Ureter (tissue), 1 donor: ENCODE measurements at places on chromosomes 11 and 22. TPM values are rescaled to one million over a fixed set of nuclear protein-coding genes. Genes with fewer than 3 reads are reported as not detected.

The CRYBB3 gene
- not detected for total RNA-seq

DNA sequence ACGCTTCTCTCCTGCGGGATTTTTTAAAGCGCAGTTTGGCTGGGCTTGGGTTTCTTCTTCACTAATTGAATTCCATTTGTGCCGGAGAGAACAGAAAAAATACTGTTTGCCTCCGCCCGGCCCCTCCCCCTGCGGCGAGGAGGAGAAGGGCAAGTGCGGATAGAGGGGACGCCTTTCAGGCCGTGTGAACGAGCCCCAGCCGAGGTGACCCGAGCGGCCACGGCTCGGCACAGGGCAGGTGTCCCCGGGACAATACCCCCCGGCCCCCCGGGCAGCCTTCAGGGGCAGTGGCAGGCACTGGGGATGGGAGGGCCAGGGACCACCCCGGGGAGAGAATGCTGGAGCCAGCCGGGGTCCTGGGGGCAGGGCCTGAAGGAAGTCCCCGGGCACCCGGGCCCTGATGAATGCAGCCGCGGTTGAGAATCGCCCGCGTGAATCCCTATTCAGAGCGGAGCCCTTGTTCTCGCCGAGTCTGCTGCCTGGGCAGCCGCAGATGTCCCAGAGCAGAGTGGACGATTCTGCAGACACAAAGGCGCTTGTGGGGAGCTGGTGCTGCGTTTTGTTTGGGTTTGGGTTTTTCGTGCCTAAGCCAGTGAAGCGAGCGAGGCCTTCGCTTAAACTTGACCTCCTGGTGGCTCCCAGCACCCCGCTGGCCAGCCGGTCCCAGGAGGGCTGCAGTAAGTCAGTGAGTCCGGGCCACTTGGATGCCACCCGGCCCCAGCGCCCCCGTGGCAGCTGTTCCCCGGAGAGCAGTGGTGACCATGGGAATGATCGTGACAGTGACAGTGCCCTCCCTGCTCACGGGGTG lies 96.0 kb downstream of the WNT7B start:
- DNase-seq: no peak

The OR6A2 gene
- total RNA-seq: 0.68 TPM

DNA sequence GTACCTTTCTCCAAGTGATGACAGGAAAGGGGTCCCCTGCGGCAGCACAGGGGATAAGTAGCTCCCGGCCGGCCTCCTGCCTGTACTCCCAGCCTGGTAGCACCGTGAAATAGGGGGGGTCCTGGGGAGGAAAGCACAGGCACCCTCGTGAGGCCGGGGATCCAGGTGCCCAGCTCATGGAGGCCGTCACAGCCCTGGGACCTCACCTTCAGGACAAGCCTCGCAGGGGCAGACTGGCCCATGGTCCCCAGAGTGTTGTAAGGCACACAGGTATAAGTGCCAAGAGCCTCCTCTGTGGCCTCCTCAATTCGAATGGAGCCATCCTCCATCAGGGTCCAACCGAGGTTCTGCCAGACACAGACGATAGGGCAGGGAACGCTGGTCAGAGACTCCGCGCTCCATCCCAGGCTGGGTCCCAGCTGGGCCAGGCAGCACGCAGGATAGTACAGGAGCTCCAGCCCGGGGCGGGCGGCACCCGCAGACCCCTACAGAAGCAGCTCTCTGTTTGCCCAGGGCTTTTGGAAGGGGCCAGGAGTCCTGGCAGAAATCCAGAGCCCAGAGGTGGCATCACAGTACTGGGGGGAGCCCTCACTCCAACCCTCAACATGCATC lies 25.2 kb downstream of the IGSF9B start:
- no peak for DNase-seq

DNA sequence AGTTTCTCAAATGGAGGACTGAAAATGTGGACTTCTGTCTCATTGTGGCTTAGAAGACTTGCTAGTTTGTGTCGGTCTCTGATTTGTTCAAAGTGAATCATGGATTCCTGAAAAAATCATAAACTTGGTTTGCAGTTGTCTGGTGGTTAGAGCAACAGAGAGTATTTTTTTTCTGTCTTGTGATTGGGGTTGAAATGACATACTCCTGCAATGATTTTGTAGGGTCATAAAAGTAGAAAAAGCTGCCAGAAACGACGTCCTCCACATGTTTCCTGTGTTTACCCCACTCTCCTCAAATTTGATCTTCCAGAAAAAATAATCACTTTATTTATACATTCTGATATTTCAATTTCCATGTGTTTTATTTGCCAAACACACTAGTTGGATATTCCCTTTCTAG lies 219.2 kb upstream of the PGR start:
- no peak for DNase-seq

DNA sequence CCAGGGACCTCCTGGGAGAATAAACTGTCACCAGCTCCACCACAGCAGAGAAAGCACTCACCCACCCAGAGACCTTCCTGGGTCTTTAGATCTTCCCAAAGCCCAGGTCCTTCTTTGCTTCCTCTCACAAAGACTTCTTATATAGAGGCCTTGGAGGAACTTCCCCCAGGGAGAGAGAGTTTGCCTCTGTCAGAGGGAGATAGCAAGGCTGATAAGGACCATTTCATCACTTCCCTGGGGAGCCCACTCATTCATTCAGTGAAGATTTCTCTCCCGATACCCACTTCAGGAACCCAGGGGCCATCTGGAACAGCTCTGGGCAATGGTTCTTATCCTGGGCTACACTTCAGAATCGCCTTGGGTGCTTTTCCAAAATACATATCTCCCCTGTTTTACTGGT lies at the start of gene PRG2:
Gene PRG2, minus strand, starts transcription at position 116 of the 400 bp plus-strand sequence. CDS start 706 bp downstream, outside the sequence.
- no peak for DNase-seq

The TRABD gene
- total RNA-seq: 64.5 TPM

DNA sequence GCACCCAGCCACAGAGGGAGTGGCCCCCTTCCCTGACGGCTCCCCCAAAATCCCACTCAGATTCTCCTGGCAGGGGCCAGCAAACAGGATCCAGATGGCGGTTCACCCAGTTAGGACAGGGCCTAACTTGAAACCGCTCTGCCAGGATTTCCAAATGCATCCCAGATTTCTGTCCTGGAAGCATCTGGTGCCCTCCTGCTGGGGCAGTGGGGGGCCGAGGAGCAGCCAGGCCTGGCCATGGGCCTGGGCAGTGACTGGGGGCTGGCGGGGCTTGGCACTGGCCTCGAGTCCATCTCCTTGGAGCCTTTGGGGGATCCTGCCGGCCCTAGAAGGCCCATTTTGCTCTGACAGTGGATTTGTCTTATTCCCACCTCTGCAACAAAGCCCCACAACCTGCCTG lies 17.9 kb upstream of the EMID1 start:
- no peak for DNase-seq

- peak; percentile 62 for DNase-seq
Measured at GRCh38 chr22:41780746-41781505, 19.6 kb upstream of the CCDC134 start.

DNA sequence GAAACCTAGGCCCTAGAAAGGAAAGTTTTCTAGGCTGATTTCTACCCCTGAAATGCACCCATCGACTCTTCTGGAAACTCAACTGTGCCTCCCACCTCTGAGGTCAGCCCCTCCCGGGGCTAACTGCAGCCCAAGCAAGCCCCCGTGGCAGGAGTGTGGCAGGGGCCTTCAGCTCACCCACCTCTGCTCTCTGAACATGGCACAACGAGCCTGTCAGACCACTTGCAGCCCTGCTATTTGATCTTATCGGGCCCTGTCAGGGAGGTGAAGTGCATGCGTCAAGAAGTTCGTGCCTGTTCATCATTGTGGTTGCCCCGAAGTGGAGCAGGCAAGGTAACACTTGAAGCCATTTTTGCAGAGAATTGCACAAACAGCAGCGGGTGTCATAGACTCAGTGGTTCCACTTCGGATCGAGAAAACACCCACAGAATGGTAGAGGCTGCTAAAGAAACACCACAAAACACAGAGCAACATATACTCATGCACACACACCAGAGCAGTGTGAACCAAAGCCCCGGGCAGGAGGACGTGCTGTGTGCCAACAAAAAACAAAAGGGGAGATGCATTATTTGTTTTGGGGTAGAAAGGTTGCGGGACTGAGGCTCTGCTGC lies 262.7 kb downstream of the ETS1 start:
- DNase-seq: no peak

The TCN1 gene
- total RNA-seq: 3.3 TPM

DNA sequence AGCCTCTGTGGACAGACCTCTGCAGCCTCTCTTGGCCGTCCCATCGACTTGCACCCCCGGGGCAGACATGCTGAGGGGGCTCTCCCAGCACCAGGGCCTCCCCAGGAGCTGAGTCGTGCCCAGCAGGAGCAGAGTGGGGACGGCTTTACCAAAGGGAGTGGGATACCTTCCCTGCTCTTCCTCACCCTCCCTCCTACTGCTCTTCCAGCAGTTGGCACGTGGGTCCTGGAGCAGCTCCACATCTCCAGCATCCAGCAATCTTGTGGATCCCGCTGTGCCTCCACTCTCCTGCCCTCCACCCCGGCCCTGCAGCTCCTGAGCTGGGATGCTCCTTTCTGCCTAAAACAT lies 854.0 kb downstream of the BRD1 start:
- DNase-seq: no peak

The RAB39A gene
- total RNA-seq: 0.42 TPM

GRCh38 chr11:43746670-43747069 lies 66.1 kb downstream of the HSD17B12 start:
- no peak for DNase-seq

The VEGFB gene
- 51.6 TPM for total RNA-seq

GRCh38 chr11:11976481-11977127 lies 31.8 kb downstream of the DKK3 start:
- no peak for DNase-seq

The EIF3D gene
- 169 TPM for total RNA-seq

GRCh38 chr11:77820565-77821348 lies at the start of the genes AAMDC and RSF1:
AAMDC (plus strand) TSS chr11:77821144; CDS start chr11:77842497, 21,353 bp downstream.
RSF1 (minus strand) TSS chr11:77820722; CDS start chr11:77820714, 8 bp downstream.
- DNase-seq: peak; percentile 99

DNA sequence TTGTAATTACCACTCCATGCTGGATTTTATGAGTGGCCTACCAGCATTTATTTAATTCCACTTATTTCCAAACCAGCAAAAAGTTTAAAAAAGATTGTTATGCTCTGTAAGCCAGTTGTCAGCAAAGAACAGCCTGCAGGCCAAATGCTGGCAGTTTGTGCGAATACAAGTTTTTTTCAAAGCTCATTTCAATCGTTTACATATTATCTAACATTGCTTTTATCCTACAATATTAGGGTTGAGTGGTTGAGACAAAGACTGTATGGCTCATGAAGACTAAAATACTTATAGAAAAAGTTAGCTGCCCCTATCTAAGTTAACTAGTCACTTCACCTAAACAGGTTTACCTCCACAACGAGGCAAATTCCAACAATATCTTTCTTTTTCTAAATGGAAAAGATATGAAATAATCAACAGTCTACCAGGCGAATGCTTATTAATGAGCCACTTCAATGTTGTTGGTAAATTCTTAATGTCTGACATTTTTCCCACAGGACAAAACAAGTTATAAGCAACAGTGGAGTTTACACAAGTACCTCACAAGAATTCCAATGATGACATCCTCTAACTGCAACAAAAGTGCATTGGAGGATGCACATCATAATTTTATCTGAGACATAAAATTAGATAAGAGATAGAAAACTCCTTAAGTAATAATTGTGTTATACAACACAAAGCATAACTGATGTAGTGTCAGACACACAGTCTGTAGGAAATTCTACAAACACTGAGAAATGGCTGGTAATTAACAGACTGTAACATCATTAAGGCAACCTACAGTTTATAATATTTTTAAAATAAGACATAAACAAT lies 35.8 kb upstream of the POU2AF2 start:
- DNase-seq: no peak

The ANO3 gene
- 0.55 TPM for total RNA-seq

The DUSP18 gene
- 9.5 TPM for total RNA-seq

The ZP1 gene
- not detected for total RNA-seq

- no peak for DNase-seq
Measured at GRCh38 chr11:65390099-65390941, 3.9 kb downstream of the FRMD8 start.

- DNase-seq: no peak
Measured at GRCh38 chr11:130737041-130737830, 179.0 kb downstream of the SNX19 start.

The UBQLNL gene
- total RNA-seq: 1.4 TPM

DNA sequence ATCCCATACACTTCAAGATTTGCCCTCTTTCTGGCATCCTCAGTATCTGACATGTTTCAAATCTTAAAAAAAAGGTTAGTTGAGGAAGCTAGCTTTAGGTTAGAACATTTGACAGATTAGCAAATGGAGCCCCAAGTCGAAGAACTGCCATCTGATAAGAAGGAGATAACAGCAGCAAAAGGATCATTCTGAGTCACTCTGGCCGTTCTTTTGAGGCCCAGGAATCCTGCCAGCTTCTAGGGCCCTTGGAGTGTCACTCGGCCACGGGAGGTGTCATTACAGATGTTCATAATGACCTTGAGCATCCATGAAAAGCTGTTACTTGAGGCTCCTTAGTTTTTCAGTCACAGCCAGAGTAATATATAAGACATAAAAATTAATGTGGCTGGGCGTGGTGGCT lies 132.1 kb upstream of the RASSF10 start:
- no peak for DNase-seq

The NEU3 gene
- 10.9 TPM for total RNA-seq

GRCh38 chr22:30266445-30267381 lies at the start of gene OSM:
OSM (minus strand) TSS chr22:30266851; CDS start chr22:30266799, 52 bp downstream.
- DNase-seq: no peak

GRCh38 chr11:11243209-11243589 lies 109.9 kb downstream of the CSNK2A3 start:
- DNase-seq: peak; percentile 51

The OR2AG2 gene
- 1.7 TPM for total RNA-seq

DNA sequence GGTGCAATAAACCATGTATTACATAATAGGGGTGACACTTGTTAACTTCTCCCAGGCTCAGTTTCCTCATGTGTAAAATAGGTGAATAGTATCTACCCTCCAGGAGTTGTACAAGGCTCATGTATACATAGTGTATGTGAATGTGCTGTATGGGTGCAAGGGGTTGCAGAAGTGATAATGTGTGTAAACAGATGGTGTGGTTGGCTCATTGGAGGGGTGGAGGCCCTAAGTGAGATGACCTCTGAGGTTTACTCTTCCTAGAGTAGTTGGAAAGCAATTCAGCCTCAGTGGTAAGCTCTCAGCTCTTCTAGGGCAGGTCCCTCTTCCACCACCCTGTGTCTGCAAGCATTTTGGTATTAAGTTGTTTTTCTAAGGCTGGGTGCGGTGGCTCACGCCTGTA lies 102.4 kb downstream of the PTPRJ start:
- no peak for DNase-seq

- no peak for DNase-seq
Measured at GRCh38 chr11:3879216-3879966, 23.9 kb downstream of the STIM1 start.

DNA sequence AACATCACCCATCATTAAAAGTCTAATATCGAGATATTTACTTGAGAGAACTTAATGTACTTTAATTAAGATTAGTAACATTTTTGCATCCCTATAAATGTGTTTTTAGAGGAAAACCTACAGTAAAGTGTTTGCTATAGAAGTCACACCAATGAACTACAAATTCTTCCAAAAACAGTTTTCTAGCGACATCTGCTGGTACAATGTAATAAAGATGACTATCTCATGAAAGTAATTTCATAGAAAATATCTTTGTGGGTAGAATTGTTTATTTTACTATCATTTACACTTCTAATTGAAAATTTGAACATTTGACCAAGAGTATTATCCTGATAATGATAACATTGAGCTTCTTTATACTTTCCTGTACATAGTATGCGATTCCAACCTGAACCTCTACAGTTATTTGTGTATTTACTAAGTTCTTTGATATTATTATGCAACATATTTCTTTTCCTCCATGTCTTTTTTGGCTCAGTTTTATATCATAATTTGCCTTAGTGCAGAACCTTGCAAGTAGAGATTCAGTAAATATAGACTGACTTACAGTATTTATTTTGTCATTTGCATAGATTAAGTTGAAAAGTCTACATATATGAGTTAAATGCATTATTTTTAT lies 252.7 kb downstream of the TMEM135 start:
- DNase-seq: no peak
